ENCODE measurements at places on chromosomes 16 and 17.
A peak's percentile ranks its signal among the peaks of the same experiment; 100 is the strongest.

GRCh38 chr17:65531256-65532100 is 30.0 kb downstream of the AXIN2 start:
- no peak for DNase-seq

DNA sequence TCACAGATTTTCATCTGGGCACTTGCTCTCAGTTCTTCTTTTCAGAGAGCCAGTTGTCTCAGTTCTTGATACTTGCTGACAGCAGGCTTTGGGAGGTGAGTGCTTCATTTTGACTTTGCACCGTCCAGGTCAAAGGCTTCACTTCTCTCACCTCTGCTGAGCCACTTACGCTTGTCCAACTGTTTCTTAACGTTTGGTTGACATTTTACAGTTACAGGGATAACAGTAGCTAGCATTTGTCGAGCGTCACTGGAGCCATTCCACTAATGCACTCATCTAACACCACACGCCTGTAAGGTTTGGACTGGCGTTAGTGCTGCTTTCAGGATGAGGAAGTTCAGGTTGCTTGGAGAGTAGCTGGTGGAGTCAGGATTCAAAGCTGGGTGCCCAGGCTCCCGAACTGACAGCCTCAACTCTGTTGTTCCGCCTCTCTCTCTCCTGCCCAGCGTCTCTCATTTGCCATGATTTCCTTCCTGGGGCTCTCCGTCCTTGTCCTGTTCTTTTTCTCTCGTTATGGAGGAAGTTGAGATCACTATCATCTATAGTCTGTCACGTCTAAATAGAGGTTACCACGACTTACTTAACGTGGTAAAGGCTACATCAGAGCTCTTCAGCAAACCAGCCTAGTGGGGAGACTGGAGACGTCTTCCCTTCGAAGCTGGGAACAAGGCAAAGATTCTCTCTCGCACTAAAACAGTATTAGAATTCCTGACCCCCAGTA is 220.8 kb downstream of the RPTOR start:
- DNase-seq, result peak; percentile 37

DNA sequence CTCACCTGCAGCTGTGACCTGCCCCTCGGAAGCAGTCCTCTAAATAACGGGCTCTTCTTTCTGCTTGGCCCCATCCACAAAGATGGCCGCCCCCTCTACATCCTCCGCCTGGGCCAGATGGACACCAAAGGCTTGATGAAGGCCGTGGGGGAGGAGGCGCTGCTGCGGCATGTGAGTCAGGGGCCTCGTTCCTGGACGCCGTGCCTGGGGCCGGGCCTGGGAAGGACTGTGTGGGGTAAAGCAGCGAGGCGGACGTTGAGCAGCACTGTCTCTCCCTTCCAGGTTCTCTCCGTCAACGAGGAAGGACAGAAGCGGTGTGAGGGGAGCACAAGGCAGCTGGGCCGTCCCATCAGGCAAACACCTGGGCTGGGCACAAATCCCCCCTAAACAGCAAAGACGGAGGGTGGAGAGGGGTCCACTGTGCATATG is 33.1 kb downstream of the NAGPA start:
- DNase-seq, result no peak

GRCh38 chr17:67359960-67360791 is 6.2 kb downstream of the PSMD12 start:
- DNase-seq, result peak; percentile 75

DNA sequence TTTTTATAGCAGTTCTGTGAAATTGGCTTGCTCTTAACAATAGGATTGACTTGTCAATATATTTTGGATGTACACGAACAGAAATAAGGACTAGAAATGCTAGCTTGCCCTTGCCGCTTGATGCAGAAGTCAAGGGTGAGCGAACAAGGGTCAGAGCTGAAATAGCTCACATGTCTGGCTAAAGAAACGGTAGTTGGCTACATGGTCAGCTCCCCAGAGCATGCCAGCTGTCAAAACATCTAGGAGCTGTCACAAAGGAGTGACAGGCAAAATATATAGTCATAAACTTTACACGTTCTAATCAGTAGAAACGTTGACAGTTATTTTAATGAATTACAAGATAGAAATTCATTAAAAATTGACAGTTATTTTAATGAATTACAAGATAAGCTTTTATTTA is 2.9 kb upstream of the MEIOB start:
- DNase-seq, result no peak

- DNase-seq, result no peak
Observed at GRCh38 chr16:677316-678190, 2.1 kb downstream of the RHBDL1 start.

GRCh38 chr16:4686497-4687210 is 6.7 kb upstream of the NUDT16L1 start:
- no peak for DNase-seq

- DNase-seq, result peak; percentile 85
Observed at GRCh38 chr16:11051879-11052808, 107.8 kb downstream of the CLEC16A start.

DNA sequence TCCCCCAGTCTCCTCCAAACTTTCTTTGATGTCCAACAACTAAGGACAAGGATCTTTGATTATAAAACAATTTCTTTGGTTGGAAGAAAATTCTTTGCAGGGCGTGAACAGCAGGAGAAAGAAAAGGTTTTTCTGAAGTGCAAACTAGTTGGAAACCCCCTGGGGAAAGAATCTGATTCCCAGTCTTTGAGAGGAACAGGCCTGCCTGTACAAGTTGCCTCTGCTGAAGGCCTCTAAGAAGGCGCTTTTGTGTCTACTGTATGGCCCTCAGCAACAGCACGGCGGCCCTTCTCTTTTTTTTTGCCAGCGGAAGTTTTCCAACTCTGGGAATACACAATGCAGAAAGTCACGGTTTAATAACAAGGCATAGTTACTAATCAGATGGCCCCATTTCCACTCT is 14.0 kb downstream of the RNF43 start:
- no peak for DNase-seq

- no peak for DNase-seq
Observed at GRCh38 chr16:57166951-57167350, 18.9 kb downstream of the PSME3IP1 start.

- peak; percentile 69 for DNase-seq
Observed at GRCh38 chr17:30808785-30809286, 15.7 kb downstream of the CRLF3 start.

GRCh38 chr16:747978-748746 is 7.4 kb upstream of the CIAO3 start:
- no peak for DNase-seq

DNA sequence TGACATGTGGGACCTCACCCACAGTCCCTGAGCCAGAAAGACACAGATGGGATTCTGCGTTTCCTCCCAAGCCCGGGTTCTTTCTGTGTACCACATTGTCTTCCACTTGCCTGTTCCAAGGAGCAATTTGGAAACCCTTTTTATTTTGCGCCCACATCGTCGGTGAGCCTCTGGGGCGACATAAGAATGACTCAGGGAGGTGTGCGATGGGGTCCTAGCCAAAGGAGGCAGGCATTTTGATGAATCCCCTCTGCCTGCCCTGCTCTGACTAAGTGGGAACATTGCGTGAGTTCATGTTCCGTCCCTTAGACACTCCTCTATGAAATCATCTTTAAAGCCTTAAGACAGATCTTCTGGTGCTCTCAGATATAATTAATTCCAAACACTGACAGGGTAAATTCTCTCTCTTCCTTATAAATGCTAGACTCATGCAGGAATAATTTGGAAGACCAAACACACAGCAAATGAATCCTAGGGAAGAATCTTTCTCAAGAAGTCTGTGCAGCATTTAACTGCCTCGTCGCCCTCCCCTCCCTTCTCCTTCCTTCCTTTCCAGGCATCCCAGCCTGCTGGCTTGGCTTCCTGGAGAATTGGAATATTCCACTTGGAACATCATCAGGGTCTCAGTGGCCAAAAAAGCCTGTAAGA is 52.7 kb upstream of the FOXF1 start:
- no peak for DNase-seq

- DNase-seq, result no peak
Observed at GRCh38 chr16:88909431-88910210, 43.2 kb upstream of the PABPN1L start.

DNA sequence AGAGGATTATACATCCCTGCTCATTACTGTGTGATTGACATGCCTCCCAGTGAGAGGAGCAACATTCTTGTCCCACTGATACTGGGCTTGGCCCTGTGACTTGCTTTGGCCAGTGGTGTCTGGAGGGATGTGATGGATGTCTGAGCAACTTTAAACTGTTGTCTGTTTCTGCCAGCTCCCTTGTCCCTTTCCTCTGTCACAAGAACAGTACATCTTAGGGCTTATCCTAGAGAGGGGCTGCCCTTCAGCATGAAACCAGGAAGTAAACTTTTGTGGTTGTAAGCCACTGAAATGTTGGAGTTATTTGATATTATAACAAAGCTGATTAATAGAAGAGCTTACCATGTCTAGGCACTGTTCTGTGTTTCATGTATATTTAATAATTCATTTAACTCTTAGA is 82.9 kb upstream of the GPRC5B start:
- DNase-seq, result no peak

DNA sequence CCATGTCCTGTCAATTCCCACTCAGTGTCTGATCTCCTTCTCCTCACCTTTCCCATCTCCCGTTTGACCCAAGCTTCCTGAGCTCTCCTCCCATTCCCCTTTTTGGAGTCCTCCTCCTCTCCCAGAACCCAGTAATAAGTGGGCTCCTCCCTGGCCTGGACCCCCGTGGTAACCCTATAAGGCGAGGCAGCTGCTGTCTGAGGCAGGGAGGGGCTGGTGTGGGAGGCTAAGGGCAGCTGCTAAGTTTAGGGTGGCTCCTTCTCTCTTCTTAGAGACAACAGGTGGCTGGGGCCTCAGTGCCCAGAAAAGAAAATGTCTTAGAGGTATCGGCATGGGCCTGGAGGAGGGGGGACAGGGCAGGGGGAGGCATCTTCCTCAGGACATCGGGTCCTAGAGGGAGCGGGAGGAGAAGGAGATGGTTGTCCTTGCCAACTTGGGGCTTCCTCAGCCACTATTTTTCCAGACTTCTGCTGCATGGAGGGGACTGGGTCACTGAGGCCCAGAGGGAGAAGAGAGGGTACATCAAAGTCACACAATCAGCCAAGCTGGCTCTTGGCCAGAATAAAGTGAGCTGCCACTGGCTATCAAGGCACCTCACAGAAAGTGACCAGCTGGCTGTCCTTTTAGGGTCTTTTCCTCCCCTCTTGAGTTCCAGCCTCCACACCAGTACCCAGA is 1.9 kb upstream of the TBC1D10B start:
- DNase-seq, result no peak

DNA sequence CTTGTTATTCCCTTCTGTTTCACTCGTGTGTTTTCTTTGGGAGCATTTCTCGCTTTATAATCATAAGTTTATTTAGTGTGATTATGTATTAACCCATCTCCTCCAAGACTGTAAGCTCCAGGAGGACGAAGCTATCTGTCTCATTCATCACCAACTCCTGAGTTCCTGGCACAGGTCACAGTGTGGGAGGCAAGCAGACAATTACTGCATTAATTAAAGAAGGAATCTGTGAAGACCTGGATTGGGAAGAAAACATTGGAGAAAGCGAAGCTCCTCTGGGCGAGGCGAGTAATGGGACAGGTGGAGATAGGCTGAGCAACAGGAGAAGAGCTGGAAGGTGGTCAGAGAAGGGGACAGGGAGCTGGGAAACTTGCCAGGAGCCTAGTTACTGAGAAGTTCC is 7.8 kb upstream of the CAMKK1 start:
- no peak for DNase-seq

- DNase-seq, result no peak
Observed at GRCh38 chr16:67730326-67730725, 11.2 kb upstream of the GFOD2 start.

DNA sequence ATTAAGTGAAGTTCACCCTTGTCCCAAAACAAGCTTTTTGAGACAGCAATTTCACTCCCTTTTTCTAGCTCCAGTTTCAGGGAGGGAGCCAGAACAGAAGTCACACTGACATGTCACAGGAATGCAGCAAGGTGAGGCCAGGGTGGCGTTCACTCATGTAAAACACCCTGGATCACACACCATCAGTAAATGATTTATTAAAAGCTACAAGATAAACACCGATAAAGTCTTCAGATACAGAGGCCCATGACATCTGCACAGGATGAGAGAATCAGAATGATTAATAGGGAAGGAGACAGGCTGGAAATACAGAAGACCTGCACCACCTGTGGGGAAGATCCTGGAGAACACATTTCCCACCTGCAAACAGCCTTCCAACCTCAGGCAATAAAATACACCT is 77.5 kb upstream of the DYNLRB2 start:
- no peak for DNase-seq

DNA sequence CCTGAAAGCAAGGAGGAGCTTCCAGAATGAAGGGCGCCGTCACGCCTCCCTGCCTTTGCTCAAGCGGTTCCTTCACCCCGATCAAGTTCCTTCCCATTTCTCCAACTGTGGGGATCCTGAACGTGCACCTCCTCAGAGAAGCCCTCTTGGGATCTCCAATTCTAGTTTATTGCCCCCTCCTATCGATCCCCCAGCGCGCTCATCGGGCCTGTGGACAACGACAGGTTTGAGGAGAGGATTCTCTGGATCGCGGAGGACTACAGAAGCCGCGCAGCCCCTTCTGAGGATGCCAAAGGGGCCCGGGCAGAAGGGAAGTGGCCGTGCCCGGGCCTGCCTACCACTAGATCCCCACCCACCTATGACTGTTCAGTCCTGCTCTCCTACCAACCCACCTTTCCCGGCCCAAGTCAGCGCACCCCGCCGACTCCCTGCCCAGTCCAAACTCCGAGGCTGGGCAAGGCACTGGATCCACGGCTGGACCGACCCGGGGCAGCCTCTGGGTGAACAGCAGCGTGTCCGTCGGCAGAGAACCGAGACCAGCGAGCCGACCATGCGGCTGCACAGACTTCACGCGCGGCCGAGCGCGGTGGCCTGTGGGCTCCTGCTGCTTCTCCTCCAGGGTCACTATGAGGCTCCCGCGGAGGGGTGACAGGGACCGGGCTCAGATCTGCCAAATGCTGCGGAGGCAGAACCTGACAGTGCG is 12.8 kb upstream of the CES3 start:
- no peak for DNase-seq

DNA sequence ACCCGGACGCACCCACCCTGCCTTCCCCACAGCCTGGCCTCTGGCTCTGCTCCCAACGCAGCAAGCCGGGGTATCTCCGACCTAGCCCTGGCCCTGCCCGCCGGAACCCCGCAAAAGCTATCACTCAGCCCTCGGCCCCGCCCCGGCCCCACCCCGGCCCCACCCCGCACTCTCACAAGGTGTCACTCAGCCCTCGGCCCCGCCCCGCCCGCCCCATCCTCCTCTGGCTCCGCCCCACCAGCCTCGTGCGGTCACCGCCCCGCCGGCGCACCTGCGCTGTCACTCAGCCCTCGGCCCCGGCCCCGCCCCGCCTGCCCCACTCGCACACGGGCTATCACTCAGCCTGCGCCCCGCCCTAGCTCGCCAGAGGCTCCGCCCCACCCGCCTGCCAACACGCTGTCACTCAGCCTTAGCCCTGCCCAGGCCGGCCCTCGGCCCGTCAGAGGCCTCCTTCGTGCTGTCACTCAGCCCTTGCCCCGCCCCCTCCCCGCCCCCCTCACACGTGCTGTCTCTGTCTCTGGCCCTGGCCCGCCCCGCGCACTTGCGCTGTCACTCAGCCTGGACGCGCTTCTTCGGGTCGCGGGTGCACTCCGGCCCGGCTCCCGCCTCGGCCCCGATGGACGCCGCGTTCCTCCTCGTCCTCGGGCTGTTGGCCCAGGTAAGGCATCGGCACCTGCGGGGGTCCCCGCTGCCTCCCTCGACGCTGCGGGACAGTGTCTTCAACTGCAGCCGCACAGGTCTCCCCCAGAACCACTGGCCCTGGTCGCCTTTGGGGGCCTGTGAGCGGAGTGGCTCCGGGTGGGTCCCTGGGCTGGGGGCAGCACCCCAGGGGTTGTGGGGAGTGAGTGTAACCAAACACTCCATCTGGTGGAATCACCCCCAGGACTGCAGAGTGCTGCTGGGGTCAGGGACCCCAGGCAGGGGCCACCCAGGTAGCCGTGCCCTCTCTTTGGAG is at the start of gene CDH15:
TSS of gene CDH15 (plus strand) at position 533 of the 955 bp plus-strand sequence. CDS start at position 617, 84 bp downstream.
- DNase-seq, result peak; percentile 97

- peak; percentile 50 for DNase-seq
Observed at GRCh38 chr17:27566671-27567562, 64.1 kb upstream of the LGALS9 start.
